Activated CD8-positive, alpha-beta memory T cell treated with anti-CD3 and anti-CD28 coated beads, Interleukin-2, amount 50 U/mL, for 4 hours (primary cell): ENCODE measurements at places on chromosomes 2 and 18.

DNA sequence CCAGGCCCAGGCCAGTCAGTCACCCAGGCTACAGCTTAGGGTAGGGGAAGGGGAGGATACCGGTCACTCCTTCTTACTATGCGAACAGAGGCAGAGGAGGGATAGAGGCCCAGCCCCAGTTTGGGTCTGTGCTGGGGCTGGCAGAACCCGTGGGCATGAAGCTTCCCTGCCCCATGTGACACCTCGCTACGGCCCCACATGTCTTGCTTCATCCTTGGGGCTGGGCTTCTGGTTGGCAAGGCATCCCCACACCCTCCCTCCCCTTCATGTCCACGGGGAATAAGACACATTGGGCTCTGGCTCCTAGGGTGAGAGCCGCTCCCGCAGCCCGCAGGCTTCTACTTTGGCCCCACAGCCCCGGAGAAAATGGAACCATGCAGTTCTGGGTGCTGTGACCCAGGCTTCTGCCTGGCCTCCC lies 32.4 kb downstream of the HS1BP3 start:
- DNase-seq = no peak

DNA sequence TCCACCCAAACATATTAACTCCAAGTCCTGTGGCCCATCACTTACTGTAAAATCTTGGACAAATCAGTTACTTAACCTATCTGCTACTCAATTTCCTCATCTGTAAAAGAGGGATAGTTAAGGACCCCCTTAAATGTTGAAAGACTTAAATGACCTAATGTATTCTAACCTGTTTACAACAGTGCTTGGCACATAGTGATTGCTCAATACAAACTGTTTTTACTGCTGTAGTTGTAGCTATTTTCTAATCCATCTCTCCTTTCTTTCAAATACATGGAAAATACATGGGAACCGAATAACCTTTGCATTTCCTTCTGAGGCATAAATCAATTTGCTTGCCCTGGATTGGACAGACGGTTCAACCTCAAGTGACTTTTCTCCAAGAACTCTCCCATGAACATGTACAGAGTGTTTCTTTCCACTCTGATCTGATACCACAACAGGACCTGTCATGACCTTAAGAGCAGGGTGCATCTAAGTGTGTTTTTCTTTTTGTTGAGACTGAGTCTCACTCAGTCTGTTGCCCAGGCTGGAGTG lies 2.7 kb downstream of the LNPK start:
- DNase-seq = no peak

- no peak for DNase-seq
Observed at GRCh38 chr2:218374795-218375194, 7.3 kb upstream of the SLC11A1 start.

- no peak for DNase-seq
Observed at GRCh38 chr18:77008006-77008405, 124.6 kb downstream of the MBP start.

DNA sequence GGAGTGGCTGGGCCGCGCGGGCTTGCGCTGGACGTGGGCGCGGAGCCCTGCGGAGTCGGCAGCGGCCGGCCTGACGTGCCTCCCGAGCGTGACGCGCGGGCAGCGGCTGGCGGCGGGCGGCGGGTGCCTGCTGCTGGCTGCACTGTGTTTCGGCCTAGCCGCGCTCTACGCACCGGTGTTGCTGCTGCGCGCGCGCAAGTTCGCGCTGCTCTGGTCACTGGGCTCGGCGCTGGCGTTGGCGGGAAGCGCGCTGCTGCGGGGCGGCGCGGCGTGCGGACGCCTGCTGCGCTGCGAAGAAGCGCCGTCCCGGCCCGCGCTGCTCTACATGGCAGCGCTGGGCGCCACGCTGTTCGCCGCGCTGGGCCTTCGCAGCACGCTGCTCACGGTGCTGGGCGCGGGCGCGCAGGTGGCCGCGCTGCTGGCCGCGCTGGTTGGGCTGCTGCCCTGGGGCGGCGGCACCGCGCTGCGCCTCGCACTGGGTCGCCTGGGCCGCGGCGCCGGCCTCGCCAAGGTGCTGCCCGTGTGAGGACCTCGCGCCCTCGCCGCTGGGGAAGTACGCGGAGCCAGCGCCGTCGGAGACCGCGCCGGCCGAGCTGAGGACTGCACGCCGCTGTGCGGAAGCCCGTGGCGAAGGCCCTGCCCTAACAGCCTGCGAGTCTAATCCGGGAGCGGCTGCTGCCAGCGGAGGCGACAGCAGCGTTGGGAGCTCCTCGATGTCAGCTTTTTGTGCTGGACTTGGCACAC lies 526 bp downstream of the SFT2D3 start:
- DNase-seq = peak; percentile 80

DNA sequence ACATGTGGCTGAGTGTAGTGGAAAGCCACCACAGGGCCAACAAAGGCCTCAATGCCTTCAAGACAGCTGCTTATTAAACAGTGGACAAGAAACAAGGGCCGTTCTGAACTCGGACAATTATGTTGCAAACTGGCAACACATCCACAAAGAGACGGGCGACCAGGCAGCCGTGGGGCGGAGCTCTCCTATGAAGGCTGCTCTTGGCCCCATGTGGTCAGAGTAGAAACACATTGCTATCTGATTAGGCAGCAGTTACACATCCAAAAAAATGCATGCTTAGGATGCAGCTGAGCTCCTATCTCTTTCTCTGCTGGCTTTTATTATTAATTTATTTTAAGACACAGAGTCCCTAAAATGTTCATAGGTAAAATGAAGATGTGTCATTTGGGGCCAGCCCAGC lies 163.4 kb downstream of the TMEM163 start:
- no peak for DNase-seq

DNA sequence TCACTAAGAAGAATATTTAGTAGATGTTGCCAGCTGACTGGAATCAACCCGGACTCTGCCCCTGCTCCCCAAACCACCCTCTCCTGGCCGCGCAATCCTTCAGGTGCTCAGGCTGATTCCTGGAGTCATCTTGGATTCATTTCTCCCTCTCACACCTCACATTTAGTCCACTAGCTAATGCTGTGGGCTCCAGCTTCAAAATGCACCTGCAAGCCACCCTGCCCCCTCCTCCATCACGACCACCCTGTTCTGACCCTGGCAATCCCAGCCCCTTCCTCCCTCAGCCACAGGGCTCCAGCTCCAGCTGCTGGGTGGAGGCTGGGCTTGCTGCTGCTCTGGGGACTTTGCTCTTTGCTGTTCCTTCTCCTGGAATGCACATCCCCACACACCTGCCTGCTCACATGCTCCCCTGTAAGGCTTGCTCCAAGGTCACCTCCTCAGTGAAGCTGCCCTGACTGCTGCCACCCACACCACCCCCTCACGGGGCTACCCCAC lies 61.3 kb upstream of the SH3RF3 start:
- DNase-seq = no peak

- DNase-seq = no peak
Observed at GRCh38 chr2:231655894-231656293, 52.4 kb upstream of the PTMA start.

- no peak for DNase-seq
Observed at GRCh38 chr18:79518683-79519128, 123.0 kb downstream of the NFATC1 start.

DNA sequence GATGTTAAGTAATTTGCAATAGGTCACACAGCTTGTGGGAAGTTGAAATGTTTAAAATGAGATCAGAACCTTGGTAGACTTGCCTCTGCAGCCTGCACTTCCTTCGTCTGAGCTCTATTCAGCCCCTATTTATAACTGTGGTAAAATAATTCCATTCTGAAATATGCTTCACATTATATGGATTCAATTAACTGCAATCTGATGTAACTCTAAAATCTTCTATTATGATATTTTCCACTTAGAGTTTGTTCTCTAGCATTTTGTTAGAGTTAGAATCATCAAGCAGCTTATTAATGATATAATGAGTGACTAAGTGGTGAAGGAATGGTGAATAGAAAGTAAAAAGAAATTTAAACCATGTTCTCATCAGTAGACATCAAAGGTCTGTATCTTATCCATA lies 139.6 kb upstream of the ARHGAP28 start:
- DNase-seq = no peak

DNA sequence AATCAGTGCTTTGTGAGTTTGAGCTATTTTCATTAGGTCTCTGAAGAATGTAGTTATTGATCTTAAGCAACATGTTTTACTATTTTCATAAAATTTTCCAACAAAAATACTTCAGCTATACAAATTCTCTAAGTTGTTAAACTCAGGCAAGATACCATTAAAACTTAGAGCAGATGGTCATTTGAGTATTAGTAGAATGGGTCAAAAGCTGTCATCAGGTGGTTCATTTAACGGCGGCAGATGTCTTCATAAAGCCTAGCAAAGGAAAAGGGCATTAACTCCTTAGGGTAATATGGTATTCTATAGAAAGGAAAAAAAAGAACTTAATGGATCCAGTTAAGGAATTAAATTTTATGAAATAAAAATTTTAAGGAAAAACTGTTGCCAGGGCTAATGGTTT lies 19.2 kb downstream of the MIB1 start:
- no peak for DNase-seq

- DNase-seq = no peak
Observed at GRCh38 chr2:63049211-63049969, 1.2 kb upstream of the OTX1 start.

GRCh38 chr2:128103407-128103806 lies 12.4 kb downstream of the UGGT1 start:
- no peak for DNase-seq

DNA sequence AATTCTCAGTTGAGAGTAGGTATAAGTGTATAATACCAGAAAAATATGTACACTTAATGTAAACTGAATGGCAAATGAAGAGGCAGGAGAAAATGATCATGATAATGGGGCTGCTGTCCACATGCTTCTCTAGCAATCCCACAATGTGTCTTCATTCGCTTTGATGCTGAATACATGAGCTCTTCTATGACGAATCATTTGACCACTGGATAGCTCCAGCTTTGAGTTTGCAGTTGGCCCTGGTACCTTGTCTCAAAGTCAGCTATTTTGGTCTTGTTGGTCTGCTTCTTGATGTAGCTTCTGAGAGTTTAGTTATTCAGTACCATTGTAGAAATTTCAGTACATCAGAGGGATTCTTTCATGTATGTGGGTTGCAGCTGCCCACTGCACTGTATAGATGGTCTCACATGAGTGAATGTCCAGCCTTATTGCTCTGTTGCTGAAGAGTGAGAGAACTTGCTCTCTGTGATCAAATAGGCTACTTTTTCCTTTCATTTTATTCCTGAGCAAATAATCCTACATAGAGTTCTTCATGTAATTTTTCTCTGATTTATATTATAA lies 105.1 kb downstream of the TTC27 start:
- DNase-seq = no peak

- no peak for DNase-seq
Observed at GRCh38 chr2:203605302-203605701, 70.2 kb upstream of the RAPH1 start.

- DNase-seq = no peak
Observed at GRCh38 chr2:47422016-47422415, 19.1 kb downstream of the MSH2 start.

DNA sequence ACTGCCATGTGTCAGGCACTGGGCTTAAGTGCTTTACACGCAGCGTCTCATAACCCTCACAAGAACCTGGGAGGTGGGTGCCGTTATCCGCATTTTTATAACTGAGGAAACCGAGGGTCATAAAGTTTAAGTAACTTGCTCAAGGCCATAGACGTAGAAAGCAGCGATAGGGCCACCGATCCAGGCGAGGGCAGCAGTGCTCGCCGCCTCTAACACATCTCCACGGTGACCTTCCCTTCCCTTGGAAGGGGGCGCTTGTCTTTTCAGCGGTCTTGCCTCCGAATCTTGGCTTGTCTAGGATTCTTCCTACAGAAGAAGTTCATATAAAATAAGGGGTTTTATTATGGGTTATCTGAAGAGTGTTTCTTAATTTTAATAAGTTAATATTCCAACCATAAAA lies 186.6 kb downstream of the GBX2 start:
- DNase-seq = no peak
